ENCODE measurements at places on chromosomes 2 and 18.

DNA sequence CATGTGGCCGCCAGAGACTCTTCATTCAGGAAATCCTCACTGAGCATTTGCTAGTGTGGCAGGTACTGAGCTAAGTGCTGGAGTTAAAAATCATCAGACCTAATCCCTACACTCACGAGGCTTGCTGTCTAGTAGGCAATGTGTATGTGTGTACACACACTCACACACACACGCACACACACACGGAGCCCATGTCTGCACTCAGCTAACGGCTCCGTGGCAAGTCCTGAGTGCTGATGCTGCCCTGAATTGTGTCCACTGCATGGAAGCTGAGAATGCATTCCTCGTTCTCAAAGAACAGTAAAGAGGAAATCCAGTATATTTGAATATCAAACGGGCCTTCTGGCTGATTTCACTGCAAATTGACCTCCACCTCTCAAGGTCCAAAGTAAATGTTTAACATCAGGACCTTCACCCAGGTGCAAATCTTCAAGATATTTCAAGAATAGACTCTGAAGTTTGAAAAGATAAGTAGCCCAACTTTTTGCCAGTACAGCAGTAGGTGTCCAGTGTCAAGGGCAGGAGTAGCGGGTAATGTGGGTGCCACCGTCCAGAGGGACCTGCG lies 136.1 kb upstream of the TTC39C start:
- DNase-seq: no peak

DNA sequence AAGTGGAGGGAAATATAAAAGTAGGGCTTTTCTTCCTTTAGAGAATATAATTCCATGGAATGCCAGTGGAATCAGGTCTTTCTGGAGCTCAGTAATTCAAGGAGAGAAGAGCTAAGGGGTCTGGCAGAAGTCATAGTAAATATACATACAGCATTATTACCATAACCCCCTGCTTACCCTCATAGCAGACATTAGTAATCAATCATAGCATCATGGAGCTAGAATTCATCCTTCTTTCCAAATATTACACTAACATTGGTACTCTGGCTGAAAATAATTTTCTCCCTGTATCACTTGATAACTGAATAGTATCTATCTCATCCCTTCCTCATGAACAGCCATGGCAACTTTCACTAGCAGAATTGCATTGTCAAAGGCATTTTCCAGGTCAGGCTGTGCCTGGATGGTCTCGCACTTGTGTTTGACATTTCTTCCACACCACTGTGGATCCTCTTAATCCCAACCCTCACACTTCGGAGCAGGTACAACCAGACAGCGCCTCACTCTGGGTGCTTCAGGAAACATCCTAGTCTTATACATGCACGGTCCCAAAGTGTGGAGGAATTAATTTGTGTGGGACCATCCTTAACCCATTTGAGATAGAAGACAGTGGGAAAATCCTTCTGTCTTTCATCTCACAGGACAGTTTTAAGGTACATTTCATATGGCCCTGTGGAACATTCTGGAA lies 84.2 kb upstream of the SEC11C start:
- no peak for DNase-seq

DNA sequence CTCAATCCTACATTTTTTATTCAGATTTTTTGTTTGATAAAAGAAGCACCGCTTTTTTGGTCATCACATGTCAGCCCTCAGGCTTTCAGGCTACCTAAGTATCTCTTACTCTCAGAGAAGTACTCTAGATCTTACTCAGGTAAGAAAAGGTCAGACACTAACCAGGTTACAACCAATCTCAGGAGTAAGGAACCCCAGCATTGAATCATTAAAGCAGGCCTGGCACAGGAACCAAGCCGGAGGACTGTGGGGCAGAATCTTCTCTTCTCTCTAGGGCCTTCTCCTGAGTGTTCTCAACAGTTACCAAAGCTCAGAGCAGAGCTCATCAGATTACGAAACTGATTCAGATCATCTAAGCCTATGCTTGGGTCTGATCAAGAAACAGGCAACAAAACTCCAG lies 28.2 kb downstream of the RBMS1 start:
- no peak for DNase-seq

GRCh38 chr2:2464643-2465042 lies 133.6 kb upstream of the MYT1L start:
- DNase-seq: no peak

- no peak for DNase-seq
These were observed at the start of gene CDK15 for GRCh38 chr2:201806442-201807170. CDK15 (plus strand) TSS chr2:201806537; CDS start chr2:201806665, 128 bp downstream.

DNA sequence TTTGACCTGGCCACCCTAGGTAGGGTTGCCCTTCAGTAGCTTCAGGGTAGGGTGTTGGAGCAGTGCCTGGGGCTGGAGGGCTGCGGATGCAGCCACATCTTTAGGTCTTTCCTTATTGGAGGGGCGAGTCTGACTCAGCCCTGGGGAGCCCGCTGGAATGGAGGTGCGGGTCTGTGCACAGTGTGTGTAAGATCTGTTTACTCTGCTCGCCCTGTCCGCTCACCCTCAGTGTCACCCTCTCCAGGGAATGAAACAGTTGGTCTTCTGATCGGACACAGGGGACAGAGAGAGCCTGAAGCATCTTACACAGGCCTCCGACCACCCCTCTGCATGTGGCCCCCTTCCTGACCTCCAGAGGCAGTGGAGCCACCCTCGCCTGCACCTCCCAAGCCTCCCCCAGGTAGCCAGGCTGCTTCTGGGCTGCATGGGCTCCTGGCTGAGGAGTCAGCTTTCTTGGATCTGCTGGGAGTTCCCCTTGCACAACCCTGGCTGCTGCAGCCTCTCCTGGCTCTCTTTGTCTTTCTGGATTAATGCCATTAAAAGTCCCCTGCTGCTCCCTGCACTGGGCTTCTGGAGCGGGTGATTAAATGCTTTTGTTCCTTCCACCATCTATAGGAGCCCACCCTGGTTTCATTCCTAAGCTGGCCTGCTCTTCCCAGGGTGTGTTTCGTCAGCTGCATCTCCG lies 82.6 kb downstream of the ASB1 start:
- no peak for DNase-seq

Data from Kasumi-1 (cell line).